Activated T-helper 1 cell treated with anti-CD3 and anti-CD28 coated beads, Interleukin-2, amount 50 U/mL, for 16 hours (primary cell): ENCODE measurements at places on chromosomes 6 and 20.

GRCh38 chr6:83637953-83638352, 70.9 kb downstream of the SNAP91 start:
- no peak for DNase-seq

- no peak for DNase-seq
Measured at GRCh38 chr6:163260111-163260895, 154.2 kb upstream of the QKI start.

- DNase-seq: no peak
Measured at GRCh38 chr20:62458275-62459251, 17.2 kb downstream of the GATA5 start.

DNA sequence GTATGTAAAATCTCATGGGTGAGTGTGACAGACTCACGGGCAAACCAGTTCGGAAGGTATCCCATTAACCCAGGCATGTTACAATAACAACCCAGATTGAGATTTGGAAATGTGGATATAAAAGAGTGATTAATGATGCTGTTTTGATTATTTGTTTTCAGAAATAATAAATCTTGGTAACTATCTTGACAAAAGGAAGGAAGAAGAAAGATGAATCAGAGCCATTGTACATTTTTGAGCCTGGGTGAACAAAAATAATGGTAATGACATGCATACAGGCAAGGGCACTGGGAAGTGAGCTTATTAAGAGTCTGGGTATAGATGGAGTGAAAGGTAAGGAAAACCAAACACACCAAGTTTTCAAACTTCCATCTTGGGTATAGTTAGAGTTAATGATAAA, 862.0 kb downstream of the PHF3 start:
- DNase-seq: no peak

- no peak for DNase-seq
Measured at GRCh38 chr6:27795697-27796494, 116.3 kb downstream of the OR2B2 start.

DNA sequence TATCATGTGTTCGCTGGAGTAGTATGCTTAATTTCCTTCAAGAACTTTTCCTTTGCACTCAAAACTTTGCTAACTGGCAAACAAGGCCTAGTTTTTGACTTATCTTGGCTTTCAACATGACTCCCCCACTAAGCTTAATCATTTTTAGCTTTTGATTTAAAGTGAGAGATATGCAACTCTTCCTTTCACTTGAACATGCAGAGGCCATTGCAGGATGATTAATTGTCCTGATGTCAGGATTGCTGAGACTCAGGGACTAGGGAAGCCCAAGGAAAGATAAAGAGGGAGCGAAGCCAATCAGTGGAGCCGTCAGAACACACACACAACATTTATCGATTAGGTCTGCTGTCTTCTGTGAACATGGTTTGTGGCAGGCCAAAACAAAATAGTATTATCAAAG, 491.4 kb downstream of the CBLN4 start:
- no peak for DNase-seq

DNA sequence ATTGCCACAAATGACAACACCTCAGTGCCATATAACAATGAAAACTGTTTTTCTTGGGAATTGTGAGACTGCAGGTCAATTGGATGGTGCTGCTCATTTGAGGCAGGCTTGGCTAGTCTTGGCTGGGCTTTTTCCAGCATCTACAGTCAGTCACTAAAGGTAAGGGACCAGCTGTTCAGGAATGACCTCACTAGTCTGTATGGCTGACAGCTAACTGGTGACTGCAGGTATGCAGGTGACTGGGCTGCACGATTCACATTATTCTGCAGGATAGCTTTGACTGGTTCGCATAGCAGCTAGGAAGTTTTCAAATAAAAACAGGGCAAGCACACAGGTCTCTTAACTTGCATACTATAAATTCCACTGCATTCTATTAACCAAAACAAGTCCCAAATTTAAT, 22.1 kb upstream of the HMGCLL1 start:
- no peak for DNase-seq

GRCh38 chr6:2977799-2978590, 6.6 kb upstream of the SERPINB6 start:
- DNase-seq: no peak

- no peak for DNase-seq
Measured at GRCh38 chr6:110053395-110054240, 75.5 kb downstream of the GPR6 start.

- peak; percentile 44 for DNase-seq
Measured at GRCh38 chr6:136753624-136754023, 38.7 kb downstream of the MAP3K5 start.

DNA sequence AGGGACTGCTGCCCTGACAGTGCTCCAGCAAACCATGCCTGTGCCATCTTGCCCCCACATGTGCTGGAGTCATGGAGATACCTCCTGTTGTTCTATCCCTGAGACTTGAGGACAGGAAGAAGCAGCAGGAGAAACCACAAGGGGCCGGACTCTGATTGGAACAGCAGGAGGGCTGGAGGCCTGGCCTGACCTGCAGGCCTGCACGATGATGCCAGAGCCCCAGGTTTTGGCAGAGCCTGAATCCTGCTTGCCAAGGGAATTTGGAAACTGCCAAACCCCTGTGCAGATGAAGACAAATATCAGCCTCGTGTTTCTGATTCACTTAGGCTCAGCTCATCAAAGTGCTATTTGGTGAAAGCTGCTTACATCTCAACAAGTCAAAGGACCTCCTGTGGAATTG, 177.6 kb downstream of the MAFB start:
- no peak for DNase-seq

- DNase-seq: no peak
Measured at GRCh38 chr6:100460650-100461204, 4.0 kb downstream of the SIM1 start.

- DNase-seq: no peak
Measured at GRCh38 chr20:13271098-13271497, 50.0 kb downstream of the ISM1 start.

DNA sequence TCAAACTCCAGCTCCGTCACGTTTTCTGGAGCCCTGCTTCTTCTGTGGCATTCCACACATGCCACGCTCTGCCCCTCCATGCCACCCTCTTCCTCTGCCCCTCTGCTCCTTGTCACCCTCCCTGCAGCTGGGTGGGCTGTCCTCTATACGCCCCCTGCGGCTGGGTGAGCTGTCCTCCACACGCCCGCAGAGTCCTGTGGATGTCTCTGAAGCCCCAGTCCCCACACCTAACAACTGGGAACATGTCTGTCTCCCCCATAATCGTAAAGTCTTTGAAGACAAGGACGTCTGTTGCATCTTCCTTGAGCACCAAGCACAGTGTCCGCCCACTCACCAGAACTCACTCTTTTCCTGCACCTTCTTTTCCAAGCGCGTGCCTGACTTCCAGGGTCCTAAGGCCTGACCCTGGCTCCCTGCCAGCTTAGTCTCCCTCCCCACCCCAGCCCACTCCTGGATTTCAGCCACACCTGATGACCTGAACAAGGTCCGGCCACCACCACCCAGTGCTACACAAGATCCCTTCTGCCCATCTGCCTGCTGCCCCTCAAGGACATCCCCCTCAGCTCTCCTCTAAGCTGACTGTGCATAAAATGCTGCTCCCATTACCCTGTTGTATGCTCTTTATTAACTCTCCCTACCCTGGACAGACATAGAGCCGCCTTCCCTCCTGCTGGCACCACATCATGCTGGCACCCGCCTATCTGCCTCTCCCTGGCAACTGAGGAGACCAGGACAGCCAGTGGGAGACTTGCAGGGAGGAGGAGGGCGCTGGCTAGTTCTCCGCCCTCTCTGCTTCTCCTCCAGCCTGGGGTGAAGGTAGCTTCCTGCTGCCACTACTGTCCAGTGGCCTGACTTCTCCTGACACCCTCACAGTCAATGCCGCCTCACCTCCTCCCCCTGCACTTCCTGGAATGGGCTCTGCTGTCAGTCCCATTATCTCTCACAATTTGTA, 10.7 kb upstream of the PRR18 start:
- no peak for DNase-seq

- no peak for DNase-seq
Measured at GRCh38 chr6:33652002-33652401, 30.9 kb downstream of the ITPR3 start.

DNA sequence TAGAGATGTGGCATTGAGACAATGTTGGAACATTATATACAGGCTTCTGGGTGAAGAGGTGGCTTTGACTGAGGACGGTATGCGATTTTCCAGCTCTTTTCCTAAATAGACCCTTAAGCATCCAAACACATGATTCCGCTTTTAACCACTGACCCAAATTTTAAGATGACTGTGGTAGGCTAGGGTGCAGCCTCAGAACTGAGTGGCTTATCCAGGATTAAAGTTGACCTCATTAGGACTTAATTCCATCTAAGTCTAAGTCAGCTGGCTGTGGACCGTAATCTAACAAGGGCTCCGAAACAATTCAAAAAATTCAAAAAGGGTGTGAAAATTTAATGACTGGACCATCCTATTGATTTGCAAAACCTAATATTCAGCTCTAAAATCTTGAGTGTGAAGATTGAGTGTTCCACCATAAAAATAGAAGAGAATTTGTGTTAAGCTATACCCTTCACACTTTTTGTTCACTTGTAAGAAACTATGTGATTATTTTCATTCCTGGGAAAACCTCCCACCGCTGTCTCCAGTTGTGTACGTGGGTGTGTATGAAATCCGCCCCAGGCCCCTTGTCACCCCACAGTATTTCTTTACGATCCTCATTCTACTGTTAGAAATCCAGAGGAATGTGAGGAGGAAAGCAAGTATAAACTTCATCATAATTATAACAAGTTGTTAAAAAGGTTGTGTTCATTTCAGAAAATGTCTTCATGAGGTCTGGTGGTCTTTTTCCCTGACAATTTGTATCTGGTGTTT, 2.7 kb downstream of the PCMTD2 start:
- DNase-seq: no peak
